ENCODE measurements at places on chromosomes 12 and 14. TPM values are rescaled to one million over a fixed set of nuclear protein-coding genes. Genes with fewer than 3 reads are reported as not detected.

The PLEKHH1 gene
- 4.3 TPM for total RNA-seq

The LRP1 gene
- 221 TPM for total RNA-seq

The POMT2 gene
- 26.8 TPM for total RNA-seq

The ACSS3 gene
- 11.1 TPM for total RNA-seq

The LBHD2 gene
- not detected for total RNA-seq

DNA sequence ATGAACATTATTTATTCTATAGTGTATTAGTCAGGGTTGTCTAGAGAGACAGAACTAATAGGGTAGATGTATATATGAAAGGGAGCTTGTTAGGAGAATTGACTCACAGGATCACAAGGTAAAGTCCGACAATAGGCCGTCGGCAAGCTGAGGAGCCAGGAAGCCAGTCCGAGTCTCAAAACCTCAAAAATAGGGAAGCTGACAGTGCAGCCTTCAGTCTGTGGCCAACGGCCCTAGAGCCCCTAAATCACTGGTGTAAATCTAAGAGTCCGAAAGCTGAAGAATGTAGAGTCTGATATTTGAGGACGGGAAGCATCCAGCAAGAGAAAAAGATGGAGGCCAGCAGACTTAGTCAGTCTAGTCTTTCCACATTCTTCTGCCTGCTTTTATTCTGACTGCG, 912.2 kb downstream of the FLRT2 start:
- DNase-seq, result no peak

DNA sequence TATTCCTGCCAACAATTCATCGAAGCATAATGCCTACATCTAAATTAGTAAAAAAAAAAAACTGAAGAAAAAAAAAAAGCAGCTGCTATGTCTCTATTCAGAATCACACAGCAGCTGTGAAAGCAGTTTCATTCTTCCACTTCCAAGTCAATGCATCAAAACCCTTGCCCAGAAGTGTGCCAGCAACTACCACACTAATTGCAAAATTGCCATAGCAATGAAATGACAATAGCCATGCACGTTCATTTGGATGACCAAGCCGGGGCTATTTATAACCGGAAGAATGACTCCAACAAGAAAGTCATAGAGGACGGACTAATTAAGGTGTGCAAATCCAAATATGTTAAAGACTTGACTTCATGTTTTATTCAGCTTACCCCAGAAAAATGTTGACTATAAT, 42.5 kb downstream of the SLC2A13 start:
- peak; percentile 73 for DNase-seq

DNA sequence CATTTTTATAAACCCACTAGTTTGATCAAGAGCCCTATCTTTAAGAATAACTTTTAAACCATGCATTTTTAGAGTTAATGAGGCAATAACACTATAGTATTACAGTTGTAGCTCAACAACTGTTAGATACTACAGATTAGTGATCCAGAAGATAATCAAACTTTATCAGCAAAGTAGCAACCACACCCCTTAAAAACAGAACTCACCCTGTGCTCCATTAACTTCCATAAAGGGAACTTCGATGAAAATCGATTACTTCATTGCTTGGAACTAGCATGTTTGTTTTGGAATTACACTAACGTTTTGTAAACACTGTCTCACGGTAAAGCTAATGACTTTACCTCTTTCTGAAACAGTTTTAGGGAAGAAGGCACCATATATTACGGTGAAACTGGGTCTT, 1.4 kb downstream of the SGPP1 start:
- DNase-seq, result peak; percentile 18

GRCh38 chr14:31159682-31160296, 47.8 kb downstream of the HECTD1 start:
- no peak for DNase-seq

GRCh38 chr12:761256-761655, 8.9 kb downstream of the WNK1 start:
- no peak for DNase-seq

- DNase-seq, result no peak
Measured at GRCh38 chr12:12797794-12798152, 12.3 kb downstream of the APOLD1 start.

- DNase-seq, result no peak
Measured at GRCh38 chr14:68777644-68778043, 15.2 kb downstream of the ZFP36L1 start.

GRCh38 chr14:33917661-33918060, 33.2 kb downstream of the EGLN3 start:
- DNase-seq, result no peak

DNA sequence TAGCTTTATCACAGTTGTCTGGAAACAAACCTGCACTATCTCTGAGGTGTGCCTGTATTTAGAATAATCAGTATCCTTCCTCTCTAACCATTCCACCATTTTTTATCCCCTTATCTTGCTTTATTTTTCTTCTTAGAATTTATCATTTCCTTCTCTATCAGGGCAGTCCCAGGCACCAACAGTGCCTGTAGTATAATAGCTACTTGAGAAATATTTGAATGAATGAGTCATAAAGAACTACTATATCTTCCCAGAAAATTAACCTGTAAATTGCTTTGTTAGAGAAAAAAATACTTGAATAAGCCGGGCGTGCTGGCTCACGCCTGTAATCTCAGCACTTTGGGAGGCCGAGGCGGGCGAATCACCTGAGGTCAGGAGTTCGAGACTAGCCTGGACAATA, 21.2 kb upstream of the FOXJ2 start:
- DNase-seq, result no peak

Measured in tongue (tissue), 3 donors.